HCT116 (cell line): ENCODE measurements at places on chromosomes 3 and 15. TPM values are rescaled to one million over a fixed set of nuclear protein-coding genes. Genes with fewer than 3 reads are reported as not detected.

GRCh38 chr15:61501815-61502389 lies 272.8 kb upstream of the RORA start:
- DNase-seq = no peak

Gene ECE2
- total RNA-seq = not detected

Gene KLHL40
- total RNA-seq = not detected

GRCh38 chr3:179526482-179526881 lies 36.2 kb upstream of the ACTL6A start:
- DNase-seq = no peak

Gene A4GNT
- not detected for total RNA-seq

DNA sequence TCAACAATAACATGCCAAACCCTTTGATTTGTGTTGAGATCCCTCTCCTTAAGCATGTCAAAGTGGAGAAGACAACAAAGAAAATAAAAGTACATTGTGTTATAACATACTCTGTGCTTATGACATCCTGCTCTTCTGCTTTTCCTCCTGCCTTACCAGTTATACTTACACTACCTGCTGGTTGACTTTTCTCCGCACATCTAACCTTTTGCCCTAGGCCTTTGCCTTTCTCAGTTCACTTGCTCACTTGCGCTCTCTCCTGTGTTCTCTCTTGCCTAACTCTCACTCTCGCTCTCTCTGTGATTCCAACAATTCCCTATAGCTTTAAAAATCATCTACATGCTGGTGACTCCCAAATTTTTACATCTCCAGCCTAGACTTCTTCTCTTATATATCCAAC lies 5.7 kb downstream of the DNAH12 start:
- no peak for DNase-seq

Gene PLS1
- 38.8 TPM for total RNA-seq

Gene RGMA
- total RNA-seq = 5.5 TPM

- DNase-seq = no peak
Observed at GRCh38 chr15:62521396-62521795, 356.3 kb upstream of the C2CD4B start.

- DNase-seq = no peak
Observed at GRCh38 chr3:31014317-31015040, 120.0 kb upstream of the GADL1 start.

DNA sequence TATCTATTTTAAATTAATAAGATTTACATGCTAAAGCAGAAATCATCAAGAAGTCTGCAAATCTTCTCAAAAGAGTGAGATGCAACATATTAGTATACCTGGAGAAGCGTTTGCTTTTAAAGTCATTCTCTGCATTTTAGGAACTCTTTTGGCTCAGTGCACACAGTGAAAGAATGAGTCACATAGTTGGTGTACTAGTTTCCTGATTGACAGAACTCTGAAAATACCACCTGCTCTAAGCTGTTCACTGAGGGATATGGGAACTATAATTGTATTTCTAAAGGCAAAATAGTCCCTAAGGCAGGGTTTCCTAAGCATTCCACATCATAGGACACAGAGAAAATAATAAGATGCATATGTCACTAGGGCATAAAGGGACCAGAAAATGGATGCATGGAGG lies 838.5 kb downstream of the DIPK2A start:
- DNase-seq = no peak

GRCh38 chr15:87741350-87741749 lies 515.2 kb downstream of the NTRK3 start:
- no peak for DNase-seq

DNA sequence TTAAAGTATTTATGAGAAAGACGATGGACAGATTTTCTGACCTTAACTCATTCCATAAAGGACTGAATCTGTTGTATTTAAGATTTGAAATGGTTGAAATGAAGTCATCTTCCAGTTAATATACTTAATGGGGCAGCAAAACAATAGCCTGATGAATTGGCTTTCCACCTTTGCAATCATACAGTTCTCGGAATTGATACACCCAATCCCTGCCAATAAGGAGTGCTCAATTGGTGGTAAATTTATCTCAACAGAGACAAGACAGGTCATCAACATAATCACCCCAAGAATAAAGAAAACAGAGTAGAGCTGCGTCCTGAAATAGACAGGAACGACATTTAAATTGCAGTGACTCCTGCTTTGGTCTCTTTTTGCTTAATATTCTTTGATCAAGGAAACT lies 11.2 kb downstream of the ANXA2 start:
- no peak for DNase-seq

DNA sequence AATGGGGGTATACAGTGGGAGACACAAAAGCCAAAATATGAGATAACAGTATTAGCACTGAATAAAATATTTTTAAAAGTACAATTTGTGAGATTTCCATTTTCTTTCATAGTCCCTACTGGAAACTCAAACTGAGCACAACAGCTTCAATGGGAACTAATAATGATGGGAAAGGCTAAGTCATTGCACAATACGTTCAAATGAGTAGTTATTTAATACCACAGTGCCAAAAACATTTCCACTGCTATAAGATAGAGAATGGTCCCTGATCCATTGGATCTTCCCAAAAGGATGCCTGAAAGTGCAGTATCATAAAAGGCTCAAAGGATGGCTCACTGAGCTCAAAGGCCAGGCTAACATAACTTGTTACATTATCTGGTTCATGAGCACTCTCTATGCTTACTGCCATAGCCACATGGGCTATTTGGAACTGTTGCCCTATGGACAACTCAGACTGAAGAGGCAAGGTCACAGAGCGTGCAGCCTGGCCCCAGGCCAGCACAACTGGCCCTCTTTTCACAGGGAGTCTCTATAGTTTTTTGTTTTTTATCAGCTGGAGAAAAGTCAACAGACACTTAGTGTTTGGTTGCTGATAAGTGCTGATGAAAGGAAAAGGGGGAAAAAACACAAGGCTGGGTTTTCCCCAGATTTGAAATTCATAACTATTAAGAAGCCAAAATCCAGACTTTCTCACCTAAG lies 54.1 kb upstream of the PPIB start:
- no peak for DNase-seq

Gene MKRN3
- 10.1 TPM for total RNA-seq
